CD4-positive, alpha-beta T cell treated with Interleukin-10 for 1 hour (primary cell): ENCODE measurements at places on chromosomes 13 and 19.
A peak's percentile ranks its signal among the peaks of the same experiment; 100 is the strongest.

- peak; percentile 13 for DNase-seq
These were observed 2.9 kb downstream of the UBL3 start for GRCh38 chr13:29847501-29847983.

DNA sequence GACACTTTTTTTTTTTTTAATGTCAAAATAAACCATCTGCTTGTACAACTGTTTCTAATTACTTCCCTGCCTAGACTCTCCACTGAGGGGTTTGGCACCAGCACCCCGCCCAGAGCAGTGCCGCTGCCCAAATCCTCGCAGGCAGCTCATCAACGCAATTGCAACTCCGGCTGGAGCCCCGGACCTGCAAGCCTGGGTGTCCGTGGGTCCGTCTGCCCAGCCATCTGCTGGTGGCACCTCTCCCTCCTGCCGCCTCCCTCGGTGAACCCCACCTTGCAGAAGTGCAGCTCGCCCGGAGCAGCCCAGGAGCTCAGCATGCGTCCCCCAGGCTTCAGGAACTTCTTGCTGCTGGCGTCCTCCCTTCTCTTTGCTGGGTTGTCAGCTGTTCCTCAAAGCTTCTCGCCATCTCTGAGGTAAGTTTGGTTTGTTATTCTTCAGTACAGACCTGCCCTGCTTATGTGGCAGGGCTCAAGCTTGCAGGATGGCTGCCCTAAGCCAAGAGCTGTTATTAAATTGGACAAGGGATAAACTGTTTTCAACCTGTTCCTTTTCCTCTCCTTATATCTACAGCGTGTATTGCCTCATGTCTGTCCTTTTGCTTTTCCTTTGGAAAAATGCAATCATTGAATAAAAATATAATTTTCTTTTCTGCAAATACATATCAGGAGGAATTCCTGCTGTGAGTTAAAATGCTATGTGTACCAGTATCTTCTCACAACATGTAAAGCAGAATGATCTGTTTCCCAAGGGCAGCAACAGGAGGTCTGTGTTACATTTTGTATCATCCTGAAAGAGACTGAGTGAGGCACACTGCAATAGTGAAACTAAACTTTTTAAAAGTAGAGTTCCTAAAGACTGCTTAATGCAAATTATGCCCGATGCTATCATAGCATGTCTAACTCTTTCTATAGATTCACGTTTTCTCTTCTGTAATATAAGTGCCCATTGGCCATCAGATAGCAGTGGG is at the start of gene ITGBL1:
Gene ITGBL1 (plus strand): TSS at position 157 of the 967 bp plus-strand sequence. CDS start 159 bp downstream, at position 316.
- no peak for DNase-seq

- no peak for DNase-seq
These were observed 112.6 kb downstream of the KCNRG start for GRCh38 chr13:50127726-50128291.

DNA sequence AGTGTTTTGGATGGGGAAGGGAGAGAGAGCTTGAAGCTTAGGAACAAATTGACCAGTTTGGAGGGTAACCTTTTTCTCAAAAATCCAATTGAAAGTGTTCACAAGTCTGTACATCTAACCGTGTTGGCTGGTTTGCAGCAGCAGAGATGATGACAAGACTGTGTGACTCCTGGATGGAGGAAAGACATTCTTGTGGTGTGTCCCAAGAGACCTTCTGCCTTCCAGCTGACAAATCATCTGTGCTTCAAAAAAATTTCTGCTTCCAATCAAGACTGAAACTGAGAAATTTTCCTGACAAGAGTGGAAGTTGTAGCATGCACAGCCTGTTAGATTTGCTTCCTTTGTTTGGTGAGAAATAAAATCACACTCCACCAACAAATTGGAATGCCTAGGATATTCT is 56.2 kb downstream of the LACC1 start:
- DNase-seq: no peak

DNA sequence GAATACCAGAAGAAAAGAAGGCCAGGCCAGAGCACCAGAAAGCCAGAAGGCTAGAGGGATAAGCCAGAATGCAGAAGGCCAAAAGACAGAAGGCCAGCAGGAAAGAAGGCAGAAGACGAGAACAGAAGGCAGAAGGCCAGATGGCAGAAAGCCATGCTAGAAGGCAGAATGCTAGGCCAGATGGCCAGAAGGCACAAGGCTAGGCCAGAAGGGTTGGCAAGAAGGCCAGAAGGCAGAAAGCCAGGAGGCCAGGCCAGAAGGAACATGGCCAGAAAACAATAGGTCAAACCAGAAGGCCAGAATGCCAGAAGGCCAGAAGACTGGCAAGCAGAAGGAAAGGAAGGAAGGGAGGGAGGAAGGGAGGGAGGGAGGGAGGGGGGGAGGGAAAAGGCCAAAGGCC is 188.8 kb downstream of the TUBA3C start:
- no peak for DNase-seq

DNA sequence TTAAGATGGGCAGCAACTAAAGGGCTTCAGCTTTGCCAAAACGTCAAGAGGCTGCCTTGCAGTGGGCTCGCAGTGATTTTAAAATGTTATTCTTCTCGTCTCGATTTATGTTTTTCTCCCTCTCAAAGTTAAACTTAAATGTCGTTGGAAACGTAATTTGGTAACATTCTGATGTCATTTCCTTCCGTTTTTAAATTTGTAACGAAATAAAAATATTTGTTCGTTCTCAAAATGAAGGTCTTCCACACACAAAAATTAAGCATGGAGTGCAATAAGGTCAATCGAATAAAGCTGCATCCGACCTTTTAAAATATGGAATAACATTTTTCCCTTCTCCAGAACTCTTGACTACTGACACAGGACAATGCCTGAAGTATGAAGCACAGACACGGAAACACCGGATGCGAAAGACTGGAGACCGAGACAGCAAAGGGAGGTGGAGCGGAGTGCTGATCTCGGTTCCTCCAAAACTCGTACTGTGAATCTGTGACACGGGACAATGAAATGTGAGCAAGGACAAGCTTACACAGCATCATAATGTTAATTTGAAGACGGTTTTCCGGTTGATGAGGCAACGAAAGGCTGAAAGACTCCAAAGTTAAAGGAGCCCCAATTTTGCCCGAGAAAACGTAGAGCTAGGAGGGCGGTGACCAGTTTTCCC is 850 bp downstream of the MTMR6 start:
- DNase-seq: peak; percentile 56

- DNase-seq: no peak
These were observed 49.8 kb upstream of the TDRD3 start for GRCh38 chr13:60347174-60347573.

DNA sequence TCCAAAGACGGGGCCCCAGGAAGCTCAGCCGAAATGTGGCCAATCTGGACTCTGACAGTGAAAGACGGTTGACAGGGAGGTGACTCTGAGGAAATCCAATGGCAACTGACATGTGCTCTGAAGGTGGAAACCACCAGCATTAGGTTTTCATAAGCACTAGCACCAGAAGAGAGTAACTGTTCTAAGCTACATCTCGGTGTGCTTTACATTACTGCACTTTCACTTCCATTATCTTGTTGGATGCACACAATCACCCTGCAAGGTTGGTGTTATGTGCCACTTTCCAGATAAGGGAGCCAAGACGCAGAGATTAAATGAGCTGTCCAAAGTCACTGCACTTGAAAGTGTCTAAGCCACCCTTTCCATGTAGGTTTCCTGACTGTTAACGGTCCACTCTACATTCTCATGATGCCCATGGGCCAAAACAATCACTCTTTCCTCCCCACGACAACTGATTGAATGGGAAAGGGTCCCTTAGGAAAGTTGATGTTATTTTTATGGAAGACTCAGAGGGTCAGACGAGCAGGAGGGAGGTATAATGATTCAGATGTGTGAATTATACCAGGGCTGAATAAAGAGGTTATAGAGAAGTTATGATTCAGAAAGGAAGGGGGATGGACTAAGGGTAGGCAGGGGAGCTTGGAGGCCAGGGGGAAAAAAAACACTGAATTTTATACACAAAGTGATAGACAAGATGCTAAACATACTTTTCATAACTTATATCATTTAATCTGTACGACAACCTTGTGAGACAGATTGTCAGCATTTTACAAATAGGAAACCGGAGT is 52.8 kb downstream of the RUBCNL start:
- no peak for DNase-seq

DNA sequence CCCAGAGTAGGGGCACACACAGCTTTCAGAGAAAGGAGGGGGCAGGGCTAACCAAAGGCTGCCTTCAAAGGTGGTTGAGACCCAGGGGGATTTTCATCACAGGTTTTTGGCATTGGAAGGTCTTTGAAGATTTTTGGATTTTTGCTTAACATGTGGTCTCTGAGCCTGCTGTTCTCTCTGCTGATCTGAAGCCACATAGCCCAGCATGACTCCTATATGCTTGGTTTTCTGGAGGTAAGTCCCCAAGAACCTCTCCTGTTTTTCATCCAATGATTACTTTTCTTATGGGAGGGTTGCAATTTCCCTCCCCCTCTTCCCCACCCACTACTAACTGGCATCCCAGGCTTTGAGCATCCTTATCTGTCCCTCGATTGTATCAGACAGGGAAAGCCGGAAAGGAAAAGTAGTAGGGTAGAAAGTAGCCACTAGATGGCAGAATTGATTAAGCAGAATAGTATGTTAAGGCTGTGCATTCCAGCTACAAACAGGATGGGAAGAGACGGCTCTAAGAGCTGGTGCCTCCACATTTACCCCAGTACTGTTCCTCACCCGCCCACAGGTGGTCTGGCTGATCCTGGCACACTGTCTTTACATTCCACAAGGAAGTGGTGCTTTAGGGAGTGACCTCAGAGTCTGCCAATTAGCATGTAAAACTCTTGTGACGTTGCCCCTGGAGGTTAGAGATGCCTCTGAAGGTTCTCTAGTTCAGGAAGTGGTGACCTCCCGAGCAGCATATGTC is 218.9 kb upstream of the EDNRB start:
- peak; percentile 38 for DNase-seq

DNA sequence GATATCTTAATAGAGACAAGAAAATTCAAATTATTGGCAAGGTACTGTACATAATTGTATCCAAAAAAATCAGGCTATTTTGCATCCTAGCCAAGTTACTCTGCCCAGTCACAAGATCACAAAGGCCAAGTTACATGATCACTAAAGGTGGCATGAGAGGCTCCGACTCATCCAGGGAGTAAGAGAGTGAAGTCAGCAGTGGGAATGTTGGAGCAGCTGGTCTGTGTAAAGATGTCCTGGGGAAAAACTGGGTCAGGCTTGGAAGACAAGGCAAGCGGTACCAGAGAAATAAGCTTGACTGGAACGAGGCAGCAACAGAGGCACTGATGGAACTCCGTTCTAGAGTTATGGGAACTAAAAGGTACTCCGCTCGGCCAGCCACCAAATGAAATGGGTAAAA is 50.2 kb upstream of the PSG2 start:
- no peak for DNase-seq

DNA sequence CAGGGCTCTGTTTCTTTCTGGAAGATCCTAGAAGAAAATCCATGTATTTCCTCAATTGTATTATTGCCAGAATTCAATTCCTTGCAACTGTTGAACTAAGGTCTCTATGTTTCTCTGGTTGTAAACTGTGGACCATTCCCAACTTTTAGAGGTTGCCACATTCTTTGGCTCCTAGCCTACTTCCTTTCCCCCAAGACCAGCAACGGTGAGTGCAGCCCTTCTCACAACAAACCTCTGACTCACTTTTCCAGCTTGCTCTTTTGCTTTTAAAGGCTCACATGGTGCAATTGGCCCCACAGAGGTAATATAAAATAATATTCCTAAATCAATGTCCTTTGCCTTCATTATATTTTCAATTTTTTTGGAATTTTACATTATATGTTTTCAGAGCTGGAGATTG is 371.3 kb downstream of the SLITRK5 start:
- no peak for DNase-seq

- DNase-seq: no peak
These were observed 20.8 kb upstream of the SEMA6B start for GRCh38 chr19:4580021-4580901.

- no peak for DNase-seq
These were observed 22.5 kb upstream of the NDFIP2 start for GRCh38 chr13:79458436-79458835.

DNA sequence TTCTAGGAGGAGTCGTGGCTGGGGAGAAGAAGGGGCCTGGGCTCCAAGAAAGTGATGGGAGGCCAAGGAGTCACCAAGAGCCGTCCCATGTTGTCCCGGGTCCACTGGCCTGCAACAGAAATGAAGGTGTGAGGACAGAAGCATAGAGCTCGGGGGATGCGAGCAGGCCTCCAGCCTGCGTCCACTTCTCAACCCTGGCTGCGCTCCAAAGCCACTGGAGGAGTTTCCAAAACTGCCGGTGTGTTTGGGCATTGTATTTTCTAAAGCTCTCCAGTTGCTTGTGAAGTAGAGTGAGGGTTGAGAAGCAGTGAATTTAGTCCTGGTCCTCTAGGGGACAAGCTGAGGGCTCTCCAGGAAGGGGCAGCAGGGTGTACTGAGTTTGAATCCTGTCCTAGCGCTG is 13.0 kb downstream of the FFAR2 start:
- no peak for DNase-seq

GRCh38 chr13:46389457-46390451 is 2.7 kb upstream of the RUBCNL start:
- no peak for DNase-seq

- DNase-seq: no peak
These were observed 81.5 kb upstream of the FAM216B start for GRCh38 chr13:42699912-42700311.

- no peak for DNase-seq
These were observed 14.1 kb downstream of the UBAC2 start for GRCh38 chr13:99214731-99215130.

GRCh38 chr19:12703046-12703445 is 6.6 kb upstream of the FBXW9 start:
- DNase-seq: no peak

GRCh38 chr13:31090961-31091624 is 70.6 kb downstream of the HSPH1 start:
- no peak for DNase-seq

GRCh38 chr13:91962946-91963345 is 564.5 kb downstream of the GPC5 start:
- no peak for DNase-seq

GRCh38 chr19:33292595-33293254 is 9.6 kb downstream of the CEBPA start:
- no peak for DNase-seq

GRCh38 chr13:48156466-48156865 is 61.6 kb upstream of the MED4 start:
- peak; percentile 87 for DNase-seq

DNA sequence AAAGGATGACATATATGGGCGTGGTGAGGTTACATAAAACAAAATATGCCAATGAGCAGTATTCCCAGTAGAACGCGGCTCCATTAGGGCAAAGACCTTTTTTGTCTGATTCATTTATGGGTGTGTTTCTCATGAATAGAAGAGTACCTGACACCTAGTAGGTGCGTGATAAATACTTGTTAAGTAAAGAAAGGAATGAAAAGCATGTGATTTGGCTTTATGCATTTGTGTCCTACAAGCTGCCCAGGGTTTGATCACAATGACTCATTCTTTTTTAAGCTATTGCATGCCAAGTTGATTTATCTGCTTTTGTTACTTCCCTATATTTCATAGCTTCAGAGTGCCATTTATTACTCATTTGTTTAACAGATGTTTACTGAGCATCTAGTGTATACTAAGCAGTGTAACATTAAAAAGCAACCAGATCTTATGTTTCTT is 19.1 kb upstream of the KCTD4 start:
- no peak for DNase-seq
